ENCODE measurements at places on chromosomes 13 and 19.
A peak's percentile ranks its signal among the peaks of the same experiment; 100 is the strongest.

DNA sequence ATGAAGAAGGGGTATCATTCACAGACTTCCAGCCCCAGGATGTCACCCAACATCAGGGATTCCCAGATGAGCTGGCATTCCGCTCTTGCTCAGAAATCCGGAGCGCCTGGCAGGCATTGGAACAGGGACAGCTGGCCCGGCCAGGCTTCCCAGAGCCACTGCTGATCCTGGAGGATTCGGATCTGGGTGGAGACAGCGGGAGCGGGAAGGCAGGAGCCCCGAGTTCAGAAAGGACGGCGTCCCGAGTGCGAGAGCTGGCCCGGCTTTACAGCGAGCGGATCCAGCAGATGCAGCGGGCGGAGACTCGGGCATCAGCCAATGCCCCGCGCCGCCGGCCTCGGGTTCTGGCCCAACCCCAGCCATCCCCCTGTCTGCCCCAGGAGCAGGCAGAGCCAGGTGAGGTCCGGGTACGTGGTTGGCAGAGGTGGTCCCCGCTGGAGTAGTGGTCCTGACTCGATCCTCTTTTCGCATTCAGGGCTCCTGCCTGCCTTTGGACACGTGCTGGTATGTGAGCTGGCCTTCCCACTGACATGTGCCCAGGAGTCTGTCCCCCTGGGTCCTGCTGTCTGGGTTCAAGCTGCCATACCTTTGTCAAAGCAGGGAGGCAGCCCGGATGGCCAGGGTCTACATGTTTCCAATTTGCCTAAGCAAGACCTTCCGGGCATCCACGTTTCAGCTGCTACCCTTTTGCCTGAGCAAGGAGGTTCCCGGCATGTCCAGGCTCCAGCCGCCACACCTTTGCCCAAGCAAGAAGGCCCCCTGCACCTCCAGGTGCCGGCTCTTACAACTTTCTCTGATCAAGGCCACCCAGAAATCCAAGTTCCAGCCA, 11.0 kb downstream of the PLEKHG2 start:
- no peak for DNase-seq

DNA sequence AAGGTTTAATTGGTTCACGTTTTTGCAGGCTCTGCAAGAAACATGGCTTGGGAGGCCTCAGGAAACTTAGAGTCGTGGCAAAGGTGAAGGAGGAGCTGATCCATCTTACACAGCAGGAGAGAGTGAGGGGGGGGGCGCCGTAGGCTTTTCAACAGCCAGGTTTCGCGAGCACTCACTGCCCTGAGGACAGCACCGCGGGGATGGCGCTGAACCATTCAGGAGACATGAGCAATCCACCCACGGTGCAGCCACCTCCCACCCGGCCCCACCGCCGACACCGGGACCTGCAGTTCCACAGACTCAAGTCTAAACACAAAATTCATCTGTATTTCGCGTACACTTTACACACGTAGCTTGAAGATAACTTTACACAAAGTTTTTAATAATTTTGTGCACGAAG, 73.6 kb downstream of the KDM4B start:
- DNase-seq = no peak

- DNase-seq = no peak
Measured at GRCh38 chr13:87954091-87954490, 282.9 kb downstream of the SLITRK5 start.

DNA sequence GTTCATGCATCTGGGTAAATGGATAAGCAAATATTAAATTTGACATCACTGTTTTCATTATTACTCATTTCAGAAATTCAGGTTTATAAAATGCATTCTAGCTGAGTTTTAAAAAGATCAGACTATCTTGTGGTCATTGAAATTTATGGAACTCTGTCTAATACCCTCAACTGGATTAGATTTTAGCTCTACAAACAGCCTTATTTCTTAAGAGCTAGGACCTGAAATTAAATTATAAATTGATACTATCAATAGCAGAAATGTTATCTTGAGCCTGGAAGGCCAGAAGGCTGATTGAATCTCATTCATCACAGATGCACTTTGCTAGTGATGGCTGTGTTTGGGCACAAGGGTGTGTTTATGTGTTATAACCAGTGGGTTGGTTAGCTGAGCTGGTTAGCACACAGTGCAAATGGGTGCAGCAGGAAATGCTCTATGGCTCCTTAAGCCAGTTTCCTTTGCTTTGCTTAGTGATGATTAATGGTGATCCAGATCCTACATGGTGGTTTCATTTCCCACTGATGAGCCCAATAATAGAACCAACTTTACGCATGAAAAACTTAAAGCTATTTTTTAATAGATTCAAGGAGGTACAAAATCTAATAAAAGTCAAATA, 310.8 kb upstream of the KLF12 start:
- DNase-seq = no peak

GRCh38 chr19:29800100-29800825, 11.5 kb upstream of the CCNE1 start:
- no peak for DNase-seq

GRCh38 chr13:93875547-93875946, 603.9 kb downstream of the DCT start:
- no peak for DNase-seq

- peak; percentile 36 for DNase-seq
Measured at GRCh38 chr19:43504426-43505185, at the start of gene PHLDB3. Gene PHLDB3 (minus strand): TSS chr19:43504746. CDS start chr19:43504118, 628 bp downstream.

- DNase-seq = peak; percentile 65
Measured at GRCh38 chr19:3176715-3177501, 1.7 kb upstream of the S1PR4 start.

- no peak for DNase-seq
Measured at GRCh38 chr13:51581148-51581820, 3.0 kb upstream of the WDFY2 start.

DNA sequence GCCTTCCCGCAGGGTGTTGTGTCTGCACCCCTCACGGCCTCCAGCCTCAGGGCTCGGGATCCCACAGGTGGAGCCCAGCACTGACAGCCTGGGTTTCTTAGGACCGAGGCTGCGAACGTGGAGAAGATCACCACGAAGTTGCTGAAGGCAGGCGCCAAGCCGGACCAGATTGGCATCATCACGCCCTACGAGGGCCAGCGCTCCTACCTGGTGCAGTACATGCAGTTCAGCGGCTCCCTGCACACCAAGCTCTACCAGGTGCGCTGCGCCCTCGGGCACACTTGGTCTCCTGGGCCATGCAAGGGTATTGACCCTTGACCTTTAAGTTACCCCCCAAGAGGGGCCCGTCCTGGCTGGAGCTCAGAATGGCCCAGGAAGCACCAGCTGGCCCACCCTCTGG, 29.0 kb downstream of the UPF1 start:
- DNase-seq = no peak

- DNase-seq = no peak
Measured at GRCh38 chr19:16207490-16208025, 9.8 kb downstream of the AP1M1 start.

DNA sequence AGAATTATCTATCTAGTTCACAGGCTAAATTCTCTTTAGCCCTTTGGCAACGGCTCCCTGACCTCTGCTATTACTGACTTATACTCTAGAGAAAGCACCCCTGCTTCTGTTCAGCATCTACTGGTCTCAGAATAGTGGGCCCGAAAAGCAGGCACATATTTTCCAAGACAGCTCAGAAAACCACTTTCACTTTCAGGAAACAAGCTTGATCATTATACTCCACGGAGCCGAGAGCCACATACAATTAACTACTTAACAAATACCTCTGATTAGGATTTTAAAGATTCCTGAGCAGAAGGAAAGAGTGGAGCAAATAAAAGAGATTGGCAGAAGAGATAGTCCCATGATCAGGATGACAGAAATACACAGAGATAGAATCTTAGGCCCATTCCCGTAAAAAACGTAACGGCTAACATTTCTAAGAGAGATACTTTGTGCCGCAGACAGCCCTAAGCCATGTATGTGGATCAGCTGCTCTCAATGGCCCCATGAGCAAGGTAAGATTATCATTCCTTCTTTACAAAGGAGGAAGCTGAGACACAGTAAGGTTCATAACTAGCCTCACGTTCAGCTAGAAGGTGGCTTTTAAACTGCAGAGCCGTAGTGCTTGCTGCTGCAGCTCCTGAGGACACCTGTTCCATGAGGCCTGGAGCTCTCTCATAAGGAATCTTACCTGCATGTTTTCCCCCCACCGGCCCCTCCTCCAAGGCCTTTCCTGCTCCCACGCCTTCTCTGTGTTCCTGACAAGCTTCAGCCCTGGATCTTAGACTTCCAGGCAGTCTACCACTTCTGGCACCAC, 227.2 kb downstream of the FOXO1 start:
- no peak for DNase-seq

GRCh38 chr13:35672611-35673010, 196.1 kb upstream of the MAB21L1 start:
- no peak for DNase-seq

GRCh38 chr13:32041429-32041828, 9.9 kb downstream of the FRY start:
- no peak for DNase-seq

- DNase-seq = peak; percentile 68
Measured at GRCh38 chr19:53906211-53907192, 2.6 kb upstream of the CACNG7 start.

Measured in T-helper 9 cell (primary cell).